ENCODE measurements at places on chromosomes 4 and X.

- DNase-seq = no peak
Observed at GRCh38 chr4:15920723-15921591, 17.6 kb downstream of the FGFBP1 start.

DNA sequence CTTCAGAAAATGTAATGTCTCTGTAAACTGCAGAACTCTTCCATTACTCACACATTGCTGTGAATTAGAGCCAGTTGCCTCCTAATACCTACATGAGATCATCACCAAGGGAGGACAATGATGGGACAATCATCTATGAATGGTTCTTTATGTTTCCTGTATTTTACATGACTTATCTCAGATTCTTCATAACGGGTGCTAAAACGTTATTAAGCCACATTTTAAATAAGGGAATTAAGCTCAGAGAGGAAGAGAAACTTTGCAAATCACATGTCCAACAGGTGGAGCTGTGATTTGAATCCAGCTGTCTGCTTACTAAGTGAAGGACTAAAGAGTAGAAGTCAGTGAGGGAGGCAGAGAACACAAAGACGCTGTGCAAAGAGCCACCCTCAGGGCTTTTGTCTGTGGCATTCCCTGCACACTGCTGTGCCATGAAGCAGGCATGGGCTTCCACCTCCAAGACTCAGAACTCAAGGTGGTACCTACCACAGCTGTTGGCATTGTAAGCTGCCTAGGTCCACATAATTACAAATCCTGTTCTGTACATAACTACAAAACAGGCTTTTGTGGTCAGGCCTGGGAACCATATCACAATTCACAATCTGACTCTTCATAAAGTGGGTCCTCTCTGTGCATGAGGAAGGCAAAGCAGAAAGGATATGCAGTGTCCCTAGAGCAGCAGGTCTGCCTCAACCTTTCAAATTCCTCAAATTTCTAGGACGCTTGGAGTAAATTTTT lies 12.8 kb downstream of the TBC1D9 start:
- no peak for DNase-seq

- no peak for DNase-seq
Observed at GRCh38 chr4:16222957-16223527, 3.2 kb downstream of the TAPT1 start.

DNA sequence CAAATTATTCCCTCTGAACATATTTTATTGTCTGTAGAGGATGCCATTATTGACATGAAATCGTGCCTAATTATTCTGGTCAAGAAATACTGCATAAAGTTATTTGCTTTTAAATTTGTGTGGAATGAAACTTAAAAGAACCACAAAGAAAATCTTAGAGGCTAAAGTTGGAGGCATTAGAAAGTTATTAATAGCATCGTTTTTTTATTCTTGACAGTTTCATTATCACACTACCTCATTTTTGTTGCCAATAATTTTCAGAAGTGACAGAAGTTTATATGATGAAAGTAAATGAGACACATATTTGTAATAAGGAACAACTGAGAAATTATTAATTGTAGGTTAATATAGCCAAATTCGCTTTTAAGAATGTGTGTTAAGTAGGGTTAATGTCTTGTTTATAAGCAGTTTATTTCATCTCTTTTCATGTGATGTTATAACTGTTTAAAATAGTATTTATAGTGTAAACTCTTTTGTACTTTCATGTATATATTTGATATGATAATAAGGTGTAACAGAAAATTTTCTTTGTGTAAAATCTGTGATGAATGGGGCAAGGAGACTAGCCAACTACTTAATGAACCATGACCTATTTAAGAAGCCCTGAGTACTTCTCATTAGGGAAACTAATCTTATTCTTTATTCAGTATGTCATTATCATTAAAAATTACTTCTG lies 54.5 kb upstream of the GRIA2 start:
- DNase-seq = no peak

DNA sequence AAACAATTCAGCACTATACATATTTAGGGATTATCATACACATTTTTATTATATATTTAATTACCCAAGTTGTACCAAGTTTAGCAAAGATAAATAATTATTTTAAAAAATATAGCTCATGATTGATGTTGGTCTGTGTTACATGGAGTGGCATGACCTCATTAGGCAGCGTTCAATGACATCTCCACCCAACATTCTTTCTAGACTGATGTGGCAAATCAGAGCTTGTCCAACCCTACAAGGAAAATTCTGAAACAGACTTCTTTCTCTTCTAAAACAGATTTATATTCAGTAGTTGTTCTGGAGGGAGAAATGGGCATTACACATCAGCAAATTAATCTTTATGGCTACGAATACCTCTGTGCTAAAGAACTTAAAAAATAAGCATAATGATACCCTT lies 189.7 kb downstream of the PDGFC start:
- no peak for DNase-seq

Measured in activated T-helper 9 cell treated with anti-CD3 and anti-CD28 coated beads, Interleukin-2, amount 50 U/mL, for 16 hours (primary cell).